NCI-H1417 treated with DMSO at 0.1 percent for 48 hours (cell line): ENCODE measurements at places on chromosomes 16 and 17.

DNA sequence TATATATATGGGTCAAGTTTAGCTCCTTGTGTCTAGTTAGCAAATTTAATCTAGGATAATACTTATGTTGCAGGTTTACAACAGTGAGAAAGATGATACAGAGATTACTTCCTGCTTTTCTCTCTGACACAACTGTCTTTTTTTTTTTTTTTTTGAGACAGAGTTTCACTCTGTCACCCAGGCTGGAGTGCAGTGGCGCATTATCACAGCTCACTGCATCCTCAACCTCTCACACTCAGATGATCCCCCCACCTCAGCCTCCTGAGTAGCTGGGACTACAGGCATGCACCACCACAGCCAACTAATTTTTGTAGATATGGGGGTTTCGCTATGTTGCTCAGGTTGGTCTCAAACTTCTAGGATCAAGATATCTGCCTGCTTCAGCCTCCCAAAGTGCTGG is 706.9 kb upstream of the SOX9 start:
- DNase-seq: no peak

DNA sequence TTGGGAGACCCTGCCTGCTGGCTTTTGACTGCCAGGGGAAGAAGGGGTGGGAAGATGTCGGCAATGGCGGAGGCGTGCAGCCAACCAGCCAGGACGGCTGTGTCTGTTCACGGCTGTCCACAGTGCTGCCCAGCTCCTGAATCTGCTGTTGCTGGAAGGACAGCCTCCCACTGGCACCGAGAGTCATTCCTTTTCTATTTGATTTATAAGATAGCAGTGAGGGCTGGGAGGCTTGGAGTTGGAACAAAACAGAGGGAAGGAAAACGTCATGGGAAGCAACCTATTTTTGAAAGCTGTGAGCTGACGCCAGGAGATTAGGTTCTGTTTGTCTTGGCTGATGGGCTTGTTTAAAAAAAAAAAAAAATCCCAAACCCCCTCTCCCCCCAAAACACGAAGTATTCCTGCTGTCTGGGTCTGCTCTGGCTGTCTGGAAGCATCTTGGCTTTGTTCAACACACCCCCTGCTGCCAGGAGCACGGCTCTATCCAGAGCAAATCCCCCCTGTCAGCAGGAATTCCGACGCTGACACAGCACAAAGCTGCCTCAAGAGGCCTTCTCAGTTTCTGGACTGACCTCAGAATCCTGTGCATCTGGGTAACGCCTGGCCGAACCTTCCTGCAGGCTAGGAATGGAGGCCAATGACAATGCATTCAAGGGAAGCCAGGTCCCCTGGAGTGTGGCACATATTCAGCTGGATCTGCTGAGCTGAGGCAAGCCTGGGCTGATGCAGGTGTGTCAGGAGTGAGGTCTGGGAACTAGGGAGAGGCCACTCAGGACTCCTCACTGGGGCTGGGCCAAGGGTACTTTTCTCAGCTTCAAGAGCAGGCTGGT is 41.0 kb upstream of the SREBF1 start:
- DNase-seq: no peak

DNA sequence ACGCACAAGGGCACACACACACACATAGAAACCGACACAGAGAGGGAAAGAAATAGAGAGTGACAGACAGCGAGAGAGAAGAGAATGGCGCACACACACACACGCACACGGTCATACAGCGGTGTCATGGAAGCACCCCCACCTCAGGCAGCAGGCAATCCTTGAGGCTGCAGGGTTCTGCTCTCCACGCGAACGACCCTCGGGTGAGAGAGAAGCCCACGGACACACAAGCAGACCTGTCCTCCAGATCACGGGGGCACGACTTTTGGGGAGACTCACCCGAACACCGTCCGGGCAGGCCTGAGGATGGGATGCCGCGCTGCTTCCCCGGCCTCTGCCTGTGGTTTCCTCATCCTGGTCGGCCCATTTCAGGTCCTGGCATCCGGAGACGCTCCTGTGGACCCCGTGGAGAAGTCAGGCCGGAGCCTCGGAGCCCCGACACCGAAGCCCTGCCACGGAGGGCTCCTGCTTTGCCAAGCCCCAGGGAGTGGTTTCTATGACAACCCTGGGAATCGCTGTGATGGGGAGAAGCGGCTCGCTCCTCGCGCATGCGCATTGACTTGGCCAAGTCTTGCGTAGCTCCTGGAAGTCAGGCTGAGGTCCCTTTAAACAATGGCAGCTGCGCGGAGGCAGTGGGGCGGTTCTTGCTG is 118.2 kb upstream of the KCNJ18 start:
- no peak for DNase-seq

- no peak for DNase-seq
Observed at GRCh38 chr16:27401768-27402568, at the start of gene IL21R. Gene IL21R (plus strand): TSS chr16:27402174. CDS start chr16:27430072, 27,898 bp downstream.
